ENCODE measurements at places on chromosomes 3 and 15.

DNA sequence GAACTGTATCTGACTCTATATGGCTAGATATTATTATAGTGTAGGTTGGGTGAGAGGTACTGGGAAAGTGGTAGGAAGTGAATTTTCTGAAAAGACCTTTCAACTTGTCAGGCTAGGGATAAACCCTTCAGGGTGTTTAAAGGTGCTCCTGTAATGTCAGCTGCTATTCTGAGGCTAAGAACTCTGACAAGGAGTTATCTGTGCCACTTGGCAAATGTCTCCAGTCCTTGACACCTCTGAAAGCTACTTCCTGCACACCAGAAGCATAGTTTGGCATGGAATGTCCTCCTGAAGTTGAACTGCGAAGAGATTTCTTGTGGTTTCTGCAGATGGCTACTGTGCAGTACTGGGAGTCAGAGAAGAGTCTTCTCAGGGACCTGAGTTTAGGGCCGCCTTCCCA, 194.3 kb downstream of the CDIN1 start:
- DNase-seq = no peak

DNA sequence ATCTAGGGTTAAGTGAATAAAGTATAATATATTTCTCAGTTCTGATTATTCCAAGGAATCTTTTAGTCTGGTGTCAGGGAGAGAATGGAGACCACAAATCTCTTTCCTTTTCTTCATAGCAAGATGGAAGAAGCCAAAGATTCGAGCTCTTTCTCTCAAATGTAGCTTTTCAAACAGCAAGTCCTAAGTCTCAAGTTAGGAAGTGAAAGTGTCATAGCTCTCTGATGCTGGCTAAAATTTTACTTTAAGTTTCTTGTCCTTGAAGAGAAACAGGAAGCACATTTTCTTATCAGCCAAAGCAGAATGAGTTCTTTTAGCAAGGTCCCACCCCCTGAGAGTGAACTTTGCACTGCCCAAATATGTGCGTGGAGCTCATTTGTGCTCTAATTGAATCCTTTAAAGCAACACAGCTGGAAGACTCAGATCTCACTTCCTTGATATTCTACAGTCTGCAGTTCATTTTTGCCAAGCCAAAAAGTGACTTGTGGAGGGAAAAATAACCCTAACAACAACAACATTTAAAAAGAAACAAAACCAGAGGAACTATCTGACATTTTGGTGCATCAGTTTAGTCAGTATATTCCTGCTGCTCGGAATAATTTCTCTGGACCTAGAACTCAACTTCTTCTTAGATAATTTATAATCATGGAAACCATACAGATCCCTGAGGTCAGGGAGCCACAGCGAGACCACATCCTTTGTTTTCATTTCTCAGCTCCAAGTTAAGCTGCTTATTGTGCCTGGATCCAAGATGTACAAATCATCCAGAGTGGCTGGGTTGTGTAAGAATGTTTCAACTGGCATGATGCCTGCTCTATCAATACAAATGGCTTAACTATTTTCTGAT, 238.7 kb upstream of the P2RY1 start:
- DNase-seq = no peak

DNA sequence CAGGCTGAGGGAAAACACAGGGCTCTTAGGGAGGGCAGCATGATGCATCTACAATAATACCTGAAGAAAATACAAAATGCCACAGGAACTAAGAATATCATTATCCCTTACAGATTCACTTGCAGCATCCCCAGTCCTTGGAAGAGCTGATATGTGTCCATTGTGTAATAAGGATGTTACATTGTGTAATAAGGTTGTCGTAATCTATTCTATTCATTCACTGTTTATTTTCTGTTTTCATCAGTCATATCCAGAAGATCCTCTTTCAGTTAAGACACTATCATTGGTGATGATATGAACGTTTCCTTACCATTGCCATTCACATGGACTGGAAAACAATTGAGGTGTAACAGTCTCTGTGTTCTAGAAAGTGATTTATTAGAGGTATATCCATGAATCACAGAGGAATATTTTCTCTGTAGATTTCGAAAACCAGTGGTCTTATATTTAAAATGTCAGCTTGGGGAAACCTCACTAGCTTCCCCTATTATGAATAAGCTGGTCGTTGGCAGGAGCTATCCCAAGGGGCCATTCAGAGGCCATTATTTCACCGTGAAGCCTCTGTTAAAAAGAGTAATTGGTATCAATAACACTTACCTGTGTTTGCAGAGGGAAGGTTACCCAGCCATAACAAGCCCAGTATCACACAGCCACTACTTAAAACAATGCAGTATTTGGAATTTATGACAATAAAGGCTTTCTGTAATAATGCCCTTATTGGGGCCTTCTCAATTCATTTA, 241.1 kb downstream of the ZNF385D start:
- DNase-seq = no peak

- DNase-seq = no peak
Measured at GRCh38 chr3:74661672-74662071, 47.2 kb upstream of the CNTN3 start.

- DNase-seq = peak; percentile 41
Measured at GRCh38 chr3:157436583-157437291, at the start of gene PTX3. Gene PTX3 (plus strand): TSS chr3:157436850. CDS start chr3:157436934, 84 bp downstream.

DNA sequence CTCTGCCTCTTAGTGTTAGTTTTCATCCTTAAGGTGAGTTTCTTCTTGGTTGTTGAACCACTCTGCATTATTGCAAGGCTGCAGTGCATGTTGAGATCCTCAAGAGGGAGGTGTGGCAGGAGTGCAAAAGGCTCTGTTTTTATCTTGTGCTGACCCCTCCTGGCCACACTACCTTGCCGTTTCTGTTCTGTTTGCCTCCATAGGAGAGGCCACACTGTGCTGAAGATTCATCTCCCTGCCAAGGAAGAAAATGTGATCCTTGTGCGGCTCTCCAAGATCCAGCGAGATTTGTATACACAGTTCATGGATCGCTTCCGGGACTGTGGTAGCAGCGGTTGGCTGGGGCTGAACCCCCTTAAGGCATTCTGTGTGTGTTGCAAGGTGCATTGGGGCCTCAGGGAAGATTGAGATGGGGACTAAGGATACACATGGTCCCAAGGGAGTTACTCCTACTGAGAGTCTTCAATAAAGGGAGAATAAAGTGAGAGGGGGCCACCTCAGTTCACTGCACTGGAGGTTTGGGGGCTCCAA, 33.0 kb upstream of the TEX264 start:
- DNase-seq = peak; percentile 61

GRCh38 chr3:9399746-9400145, 2.3 kb downstream of the SETD5 start:
- DNase-seq = peak; percentile 72

DNA sequence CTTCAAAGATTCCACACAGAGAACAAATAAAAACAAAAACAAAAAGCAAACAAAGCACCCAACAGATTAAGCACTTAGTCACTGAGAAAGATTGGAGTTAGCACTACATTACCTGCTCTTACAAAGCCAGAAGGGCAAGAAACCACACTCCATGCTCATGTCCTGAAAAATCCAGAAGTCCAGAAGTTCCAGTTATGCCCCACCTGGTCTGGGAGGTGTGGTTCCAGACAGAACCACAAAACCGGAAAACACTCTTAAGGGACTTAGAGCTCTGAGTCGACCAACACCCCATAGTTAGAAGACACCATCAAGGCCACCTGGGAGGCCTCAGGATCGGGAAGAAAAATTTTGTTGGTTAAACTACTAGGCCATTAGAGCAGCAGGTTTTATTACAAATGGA, 88.9 kb downstream of the TNIK start:
- no peak for DNase-seq

GRCh38 chr15:31477301-31477700, 150.7 kb downstream of the KLF13 start:
- no peak for DNase-seq

- no peak for DNase-seq
Measured at GRCh38 chr3:100125161-100125938, 11.0 kb upstream of the FILIP1L start.

DNA sequence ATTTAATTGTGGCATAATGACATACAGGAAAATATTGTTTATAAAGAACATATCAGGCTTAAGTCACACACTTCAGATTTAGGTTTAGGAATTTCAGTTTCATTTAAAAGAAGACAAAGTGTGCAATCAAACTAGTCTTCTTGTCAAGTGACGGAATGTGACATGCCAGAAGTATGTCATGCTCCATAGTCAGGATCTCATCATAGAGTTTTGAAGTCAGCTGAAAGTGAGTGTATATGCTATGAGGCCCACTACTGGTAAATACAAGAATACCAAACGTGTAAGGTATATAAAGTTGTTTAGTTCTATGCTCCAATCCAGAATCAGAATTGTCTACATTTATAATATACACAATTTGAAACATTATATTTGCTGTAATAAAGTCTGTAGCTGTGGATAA, 988.4 kb downstream of the TBL1XR1 start:
- no peak for DNase-seq

DNA sequence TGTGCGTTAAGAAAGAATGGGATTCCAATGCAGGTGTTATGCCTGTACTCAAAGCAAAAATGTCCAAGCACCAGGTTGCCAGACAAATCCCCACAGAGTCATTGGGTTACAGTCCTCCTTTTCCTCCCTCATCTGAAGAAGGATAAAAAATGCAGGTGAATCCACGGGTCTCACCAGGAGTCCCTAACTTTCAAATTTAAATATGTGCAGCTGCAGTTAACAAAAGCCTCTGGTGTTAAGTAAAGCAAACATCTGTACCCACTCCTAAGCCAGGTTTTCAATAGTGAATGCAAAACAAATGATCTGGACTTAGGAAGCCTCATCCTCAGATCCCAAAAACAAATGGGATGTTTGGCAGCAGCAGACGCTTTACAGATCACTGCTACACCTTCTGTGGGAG, 70.4 kb upstream of the SETMAR start:
- no peak for DNase-seq

DNA sequence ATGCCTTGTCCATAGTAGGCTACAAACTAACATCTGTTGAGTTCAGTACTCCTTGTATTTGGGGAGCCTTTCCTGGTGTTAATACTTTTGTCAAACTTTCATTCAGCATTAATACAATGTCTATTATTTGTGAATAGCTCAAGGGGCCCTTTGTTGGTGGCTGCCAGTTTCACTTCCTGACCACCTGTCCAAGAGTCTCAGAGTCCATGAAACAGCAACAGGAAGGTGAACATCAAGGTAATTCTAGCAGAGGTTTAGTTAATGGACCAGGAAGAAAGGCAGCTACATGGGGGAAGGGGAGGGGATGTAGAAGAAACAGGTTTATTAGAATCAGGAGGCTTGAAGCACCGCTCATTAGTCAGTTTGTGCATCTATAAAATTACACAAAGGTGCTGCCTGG, 386.9 kb downstream of the PDCD6IP start:
- DNase-seq = no peak

DNA sequence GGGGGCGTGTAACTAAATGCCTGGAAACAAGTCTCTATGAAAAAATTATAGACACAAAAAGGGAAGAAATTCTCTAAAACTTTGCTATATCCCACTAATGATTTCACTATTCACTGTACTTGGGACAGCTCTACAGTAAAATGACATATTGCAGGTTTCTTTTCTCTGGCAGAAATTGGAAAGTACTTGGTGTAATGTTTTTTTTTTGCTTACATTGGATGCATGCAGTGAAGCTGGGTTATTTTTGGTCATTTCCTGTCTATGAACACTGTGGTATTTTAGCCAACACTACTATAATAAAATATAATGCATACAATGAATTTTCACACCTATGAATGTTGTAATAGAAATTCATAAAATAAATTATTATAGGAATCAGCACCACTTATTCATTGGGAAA, 109.7 kb downstream of the LRRC49 start:
- no peak for DNase-seq

DNA sequence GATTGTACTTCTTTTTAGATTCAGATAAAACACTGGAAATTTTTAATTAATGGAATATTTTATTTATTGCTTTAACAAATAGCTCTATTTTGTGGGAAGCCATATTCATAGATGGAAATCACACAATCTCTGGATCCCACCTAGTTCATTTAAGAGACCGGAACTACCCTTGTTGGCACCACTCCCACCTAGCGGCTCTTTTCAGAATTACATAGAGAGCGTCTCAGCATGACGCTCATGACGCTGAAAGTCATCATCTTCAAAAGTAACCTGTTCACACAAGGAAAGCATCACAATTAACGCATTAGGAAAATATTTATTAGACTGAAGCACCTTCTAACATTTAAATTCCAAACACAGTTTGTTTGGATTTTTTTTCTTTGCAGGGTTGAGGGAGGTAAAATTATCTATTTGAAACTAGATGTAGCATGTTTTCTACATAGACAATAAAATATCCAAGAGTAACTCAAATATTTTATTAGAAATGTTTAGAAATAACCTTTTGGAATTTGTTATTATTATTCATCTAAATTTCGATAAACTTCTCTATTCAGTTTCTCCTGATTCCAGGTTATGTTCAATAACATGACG, 214.9 kb upstream of the ARRDC4 start:
- no peak for DNase-seq

DNA sequence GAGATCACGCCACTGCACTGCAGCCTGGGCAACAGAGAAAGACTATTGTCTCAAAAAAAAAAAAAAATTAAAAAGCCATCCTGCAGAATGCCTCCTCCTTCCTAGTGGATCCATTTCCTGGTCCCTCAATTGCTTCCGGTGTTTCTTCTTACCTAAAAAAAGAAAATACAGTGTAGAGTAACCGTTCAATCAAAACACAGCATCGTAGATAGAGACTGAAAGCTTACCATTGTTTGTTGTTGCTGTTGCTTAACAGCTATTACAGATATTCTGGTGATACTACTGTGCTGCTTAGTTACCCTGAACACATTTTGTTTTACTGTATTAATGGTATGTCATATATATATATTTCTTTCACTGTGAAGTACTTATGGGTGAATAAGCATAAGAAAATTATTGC, 105.5 kb upstream of the LRRFIP2 start:
- no peak for DNase-seq

GRCh38 chr15:43958861-43959330, 132.1 kb downstream of the WDR76 start:
- DNase-seq = peak; percentile 30

DNA sequence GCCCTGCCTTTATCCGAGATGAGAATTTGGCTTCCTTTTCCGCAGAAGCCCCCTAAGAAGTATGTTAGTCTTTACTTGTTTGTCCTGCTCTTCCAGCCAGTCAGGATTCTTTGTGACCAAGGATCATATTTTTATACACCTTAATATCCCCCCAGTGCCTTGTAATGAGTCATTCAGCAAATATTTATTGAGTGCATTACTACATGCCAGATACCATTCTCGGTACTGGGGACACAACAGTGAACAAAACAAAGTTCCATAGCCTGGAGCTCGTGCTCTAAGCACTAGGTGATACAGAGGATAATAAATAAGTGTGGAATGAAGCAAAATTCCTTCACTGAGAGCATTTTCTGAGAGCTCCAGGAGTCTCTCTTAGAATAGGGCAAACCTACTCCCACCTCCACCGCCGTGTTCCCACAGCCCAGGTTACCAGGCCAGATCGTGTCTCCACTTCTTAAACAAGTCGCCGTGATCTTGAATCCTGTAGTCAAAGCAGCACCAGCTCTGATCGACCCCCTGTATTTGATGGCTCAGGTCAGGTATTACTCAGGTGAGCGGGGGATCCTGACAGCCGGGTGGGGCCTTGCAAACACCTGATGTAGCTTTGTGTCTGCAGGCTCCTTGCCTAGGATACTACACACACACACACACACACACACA, 18.5 kb downstream of the TTC21A start:
- peak; percentile 44 for DNase-seq

Measured in foreskin keratinocyte (primary cell).